Adrenal gland (tissue), 19 donors: ENCODE measurements at places on chromosomes 5 and 9. TPM values are rescaled to one million over a fixed set of nuclear protein-coding genes. Genes with fewer than 3 reads are reported as not detected.
A peak's percentile ranks its signal among the peaks of the same experiment; 100 is the strongest.

Gene GOLGA1
- total RNA-seq, result 19.3 TPM

Gene GABRA1
- total RNA-seq, result not detected

Gene OR1Q1
- total RNA-seq, result not detected

Gene ANKDD1B
- total RNA-seq, result 0.28 TPM

Gene SLC6A19
- not detected for total RNA-seq

Gene LCN1
- total RNA-seq, result not detected

GRCh38 chr5:142643634-142644033, 42.3 kb downstream of the FGF1 start:
- no peak for DNase-seq

DNA sequence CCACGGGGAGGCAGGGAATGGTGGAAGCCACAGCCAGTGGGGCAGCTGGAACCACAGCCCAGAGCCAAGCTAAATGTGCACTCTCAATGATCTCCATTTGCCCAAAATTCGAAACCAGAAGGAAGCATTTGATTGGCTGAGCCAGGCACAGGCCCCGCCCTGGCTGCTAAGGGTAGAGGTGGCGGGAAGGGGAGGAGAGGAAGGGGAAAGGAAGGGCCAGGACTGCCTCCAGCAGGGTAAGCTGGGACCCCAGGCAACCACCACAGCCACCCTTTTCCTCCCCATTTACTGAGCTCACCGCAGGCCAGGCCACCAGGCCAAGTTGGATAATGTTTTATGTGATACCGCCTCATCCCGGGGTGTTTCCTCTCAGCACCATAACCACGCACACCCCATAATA, 100.3 kb upstream of the RAPGEF1 start:
- DNase-seq, result no peak

DNA sequence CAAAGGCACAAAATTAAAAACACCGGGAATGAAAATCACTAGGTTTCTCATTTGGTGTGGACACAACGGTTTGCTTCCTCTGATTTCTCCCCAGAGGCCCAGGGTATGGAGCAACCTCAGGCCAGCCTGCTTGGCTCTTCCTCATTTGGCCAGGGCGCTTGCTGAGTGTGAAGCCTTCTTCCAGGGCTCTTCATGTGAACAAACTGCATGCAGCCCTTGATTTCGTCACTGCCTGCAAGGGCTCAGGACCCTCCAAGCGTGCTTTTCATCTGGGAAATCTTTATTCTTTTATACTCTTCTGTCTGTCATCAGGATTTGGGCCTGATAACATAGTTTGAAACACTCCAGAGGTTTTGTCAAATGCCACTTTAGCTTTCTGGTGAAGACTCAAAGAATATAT, 122.6 kb upstream of the KLF4 start:
- peak; percentile 53 for DNase-seq

DNA sequence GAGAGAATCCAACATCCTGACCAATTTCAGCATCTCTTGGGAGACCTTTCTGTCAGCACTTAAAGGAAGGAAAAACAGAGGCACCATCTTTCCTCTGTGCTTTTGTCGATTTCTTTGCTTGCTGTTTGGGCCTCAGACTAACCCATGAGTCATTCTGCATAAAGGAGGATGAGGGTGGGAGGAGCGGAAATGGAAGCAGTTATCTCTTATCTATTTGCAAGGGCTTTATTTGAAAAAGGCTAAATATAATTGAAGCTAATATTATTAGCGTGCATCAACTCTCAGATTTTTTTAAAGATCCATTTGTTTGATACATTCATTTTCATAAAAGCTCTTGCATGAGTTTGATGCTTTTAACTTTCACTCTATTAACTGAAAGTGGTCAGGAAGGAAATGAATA, 72.9 kb downstream of the ZNF622 start:
- DNase-seq, result no peak

- DNase-seq, result peak; percentile 33
Observed at GRCh38 chr5:176676361-176676824, 29.1 kb downstream of the TSPAN17 start.

DNA sequence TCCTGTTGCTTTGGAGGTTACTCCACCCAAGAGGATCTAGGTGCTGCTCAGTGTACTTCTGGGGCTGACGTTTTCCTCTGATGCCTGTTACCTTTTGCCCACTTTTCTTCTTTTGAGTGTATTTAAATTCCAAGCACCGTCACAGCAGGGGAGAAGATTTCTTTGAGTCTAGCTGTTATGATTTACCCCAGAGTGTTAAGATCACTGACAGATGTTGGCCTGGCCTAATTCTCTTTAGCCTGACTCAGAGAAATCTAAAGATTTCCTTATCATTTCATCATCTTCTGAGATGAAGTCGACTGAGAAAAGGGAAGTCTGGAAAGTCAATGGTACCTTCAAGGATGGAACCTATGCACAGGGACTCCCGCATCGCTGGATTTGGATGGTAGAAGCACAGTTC, 191.5 kb downstream of the FBXL7 start:
- DNase-seq, result no peak

- DNase-seq, result no peak
Observed at GRCh38 chr9:131048332-131048731, 39.4 kb downstream of the LAMC3 start.

DNA sequence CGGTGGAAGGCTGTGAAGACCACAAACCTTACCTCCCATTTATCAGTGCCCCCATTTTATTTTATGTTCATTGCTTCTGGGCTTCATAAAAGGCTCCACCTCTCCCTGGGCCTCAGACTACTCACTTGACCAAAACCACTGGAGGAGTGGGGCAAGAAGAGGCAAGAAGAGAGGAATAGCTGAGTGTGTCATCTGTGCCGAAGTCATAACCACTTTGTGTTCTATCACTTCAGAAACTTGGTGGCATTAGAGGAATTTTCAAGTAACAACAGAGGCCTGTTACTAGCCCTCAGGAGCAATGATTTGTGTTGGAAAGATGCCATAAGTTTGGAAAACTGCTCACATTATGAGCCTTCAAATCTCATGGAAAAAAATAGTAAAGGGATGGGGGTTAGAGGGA, 88.7 kb upstream of the PIK3R1 start:
- DNase-seq, result no peak

DNA sequence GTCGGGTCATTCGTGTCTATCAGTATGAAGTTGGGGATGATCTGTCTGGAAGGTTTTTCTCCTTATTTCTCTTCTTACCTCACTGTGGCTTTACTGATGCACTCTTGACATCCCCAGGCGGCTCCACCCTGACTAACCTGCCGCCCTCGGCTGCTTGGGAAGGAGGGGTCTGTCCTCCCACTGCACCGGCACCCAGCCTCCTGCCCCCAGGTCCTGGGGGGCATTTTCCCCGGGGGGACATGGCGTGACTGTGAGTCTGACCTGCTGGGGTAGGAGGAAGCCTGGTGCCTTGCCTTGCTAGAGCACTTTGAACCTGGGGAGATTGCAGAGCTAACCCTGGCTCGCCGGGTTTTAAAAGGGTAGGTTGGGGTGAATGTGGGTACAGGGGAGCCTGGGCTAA, 27.5 kb downstream of the DYNC2I2 start:
- no peak for DNase-seq
